NCI-H446 (cell line): ENCODE measurements at places on chromosomes 4 and X.

GRCh38 chrX:13646154-13646549 is 6.8 kb upstream of the TCEANC start:
- peak; percentile 38 for DNase-seq

DNA sequence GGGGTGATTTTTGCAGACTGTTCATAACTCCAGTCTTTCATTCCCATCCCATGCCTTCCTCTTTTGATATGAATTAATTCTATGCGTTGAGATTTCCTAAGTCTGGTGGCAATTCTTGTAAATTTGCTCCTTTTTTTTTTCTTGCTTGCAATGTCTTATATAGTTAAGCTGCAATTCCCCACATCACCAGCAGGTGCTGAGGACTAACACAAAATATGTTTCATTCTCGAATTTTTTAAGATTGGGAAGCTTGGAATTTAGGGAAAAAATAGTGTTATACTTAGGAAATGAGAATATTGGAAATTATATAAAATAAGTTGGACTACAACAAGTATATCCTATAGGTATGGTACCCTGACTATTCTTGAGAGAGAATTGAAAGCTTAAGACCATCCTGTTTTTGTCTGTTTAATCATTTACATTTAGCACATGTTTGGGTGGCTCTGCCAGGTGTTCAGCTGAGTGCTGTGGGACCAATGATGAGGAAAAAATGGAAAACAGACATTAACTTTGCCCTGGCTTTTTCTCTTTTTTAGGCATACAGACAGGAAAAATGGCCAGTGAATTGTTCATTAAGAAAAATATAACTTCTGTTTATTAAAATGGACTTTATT is 30.2 kb downstream of the AFF2 start:
- no peak for DNase-seq

GRCh38 chrX:16640823-16641222 is 9.1 kb upstream of the S100G start:
- no peak for DNase-seq

DNA sequence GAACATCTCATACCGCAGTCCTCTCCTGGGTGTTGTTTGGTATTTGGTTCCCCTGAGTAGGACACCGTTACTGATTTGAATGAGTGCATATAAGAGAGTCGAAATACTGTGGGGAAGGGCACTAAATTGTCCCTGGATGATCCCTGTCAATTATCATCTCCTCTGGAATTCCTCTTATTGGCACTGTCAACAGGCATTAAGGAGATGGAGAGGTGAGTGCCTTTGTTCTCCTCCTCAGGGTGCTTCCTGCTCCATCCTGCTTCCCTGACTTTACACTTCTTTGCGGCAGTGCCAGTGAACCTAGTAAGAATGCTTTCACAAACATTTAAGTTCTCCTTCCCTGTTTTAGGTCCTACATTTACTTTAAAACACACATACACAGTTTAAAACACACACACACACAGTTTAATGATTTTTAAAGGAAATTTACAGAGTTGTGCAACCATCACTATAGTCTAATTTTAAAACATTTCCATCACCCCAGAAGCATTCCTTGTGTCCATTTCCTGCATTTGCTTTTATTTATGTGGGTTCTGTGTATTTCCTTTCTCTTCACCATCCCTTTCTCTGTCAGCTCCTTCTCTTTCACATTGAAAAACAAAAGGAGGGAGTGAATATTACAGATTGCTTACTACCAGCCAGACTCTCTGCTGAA is 20.9 kb upstream of the ZRSR2 start:
- DNase-seq, result no peak

DNA sequence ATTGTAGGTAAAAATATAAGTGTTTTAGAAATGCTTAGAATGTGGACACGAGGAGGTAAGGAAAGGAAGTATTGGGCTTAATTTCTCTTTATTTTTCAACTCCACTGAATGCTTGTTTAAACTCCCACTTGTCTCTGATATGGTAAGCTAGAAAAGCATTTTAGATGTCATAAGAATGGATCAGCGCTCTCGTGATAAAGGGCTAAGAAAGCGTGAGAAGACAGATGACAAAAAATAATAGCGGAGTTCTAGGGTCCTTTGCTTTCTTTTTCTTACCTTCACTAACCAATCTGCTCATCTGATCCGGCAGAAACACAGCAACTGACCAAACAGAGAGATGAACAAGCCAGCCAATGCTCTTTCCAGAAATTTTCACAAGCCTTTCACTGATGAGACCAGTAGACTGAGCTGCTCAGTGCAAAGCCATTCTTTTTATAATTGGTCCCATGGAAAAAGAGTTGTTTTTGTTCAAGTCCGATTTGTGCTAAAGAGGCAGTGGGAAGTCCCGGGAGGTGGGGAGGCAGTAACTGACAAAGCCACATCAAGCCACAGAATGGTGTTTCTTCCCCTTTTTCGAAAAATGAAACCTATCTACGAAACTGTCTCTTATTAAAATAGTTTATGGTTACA is at the start of gene TASL:
TSS of gene TASL (minus strand) at position 405 of the 630 bp plus-strand sequence. CDS start 17,411 bp downstream, outside the sequence.
- no peak for DNase-seq

DNA sequence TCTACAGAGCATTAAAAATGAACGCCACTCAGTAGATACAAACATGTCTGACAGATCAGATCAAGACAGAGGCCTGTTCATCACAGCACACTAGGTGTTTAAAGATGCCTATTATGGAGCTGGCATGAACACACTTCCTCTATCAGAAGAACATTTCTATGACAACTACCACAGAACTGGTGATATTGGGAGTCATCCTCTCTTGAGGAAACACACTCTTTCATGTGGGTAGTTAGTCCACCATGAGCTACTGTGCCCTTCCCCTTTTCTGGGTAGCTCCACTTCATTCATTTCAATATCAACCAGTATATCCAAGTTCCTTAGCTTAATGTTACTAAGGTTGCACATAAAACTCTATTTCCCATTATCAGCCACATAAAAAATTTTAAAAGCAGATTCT is 46.7 kb downstream of the MAOB start:
- no peak for DNase-seq

DNA sequence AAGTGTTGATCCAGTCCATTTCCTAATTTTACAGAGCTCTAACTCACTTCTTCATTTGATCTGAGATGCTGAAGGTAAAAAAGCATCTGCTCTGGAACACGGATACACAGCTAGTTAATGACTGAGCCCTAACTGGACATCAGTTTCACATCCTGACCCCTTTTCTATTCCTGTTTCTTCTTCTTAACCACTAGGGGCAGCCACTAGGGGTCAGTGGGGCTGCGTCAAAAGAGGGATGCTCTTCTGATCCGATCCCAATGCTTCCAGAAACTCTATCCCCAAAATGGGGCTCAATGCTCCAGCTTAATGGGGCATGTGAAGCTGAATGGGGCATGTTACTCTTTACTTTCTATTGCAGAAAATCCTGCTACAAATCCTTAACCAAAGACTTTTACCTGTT is 33.4 kb upstream of the PHKA2 start:
- peak; percentile 0 for DNase-seq

GRCh38 chr4:47315346-47315745 is 148.2 kb downstream of the COMMD8 start:
- DNase-seq, result no peak

- DNase-seq, result no peak
These were observed 33.5 kb upstream of the AMOT start for GRCh38 chrX:112874175-112874574.

GRCh38 chrX:24876530-24877287 is 139.1 kb downstream of the ARX start:
- no peak for DNase-seq

- no peak for DNase-seq
These were observed 59.2 kb upstream of the SLC39A8 start for GRCh38 chr4:102404431-102404969.

GRCh38 chrX:139196890-139197289 is 333.6 kb upstream of the F9 start:
- DNase-seq, result no peak

DNA sequence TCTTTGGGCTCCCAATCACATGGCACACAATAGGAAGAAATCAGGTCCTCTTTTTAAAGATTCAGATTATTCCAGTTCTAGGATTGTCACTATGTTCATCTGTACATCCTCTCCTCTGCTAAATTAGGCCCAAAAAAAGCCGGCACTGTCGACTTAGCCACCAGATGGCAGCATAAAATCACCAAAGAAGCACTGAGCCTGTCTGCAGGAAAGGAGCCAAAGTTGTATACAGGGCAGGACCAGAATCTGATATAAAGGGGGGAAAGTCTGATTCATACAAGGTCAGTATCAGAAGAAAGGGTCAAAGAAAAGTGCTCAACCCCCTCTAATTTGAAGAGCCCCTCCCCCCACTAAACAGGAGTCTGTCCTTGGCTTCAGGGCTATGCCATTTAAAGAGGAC is 292.5 kb downstream of the CHIC1 start:
- peak; percentile 72 for DNase-seq
